ENCODE measurements at places on chromosomes 2 and 18. TPM values are rescaled to one million over a fixed set of nuclear protein-coding genes. Genes with fewer than 3 reads are reported as not detected.
A peak's percentile ranks its signal among the peaks of the same experiment; 100 is the strongest.

DNA sequence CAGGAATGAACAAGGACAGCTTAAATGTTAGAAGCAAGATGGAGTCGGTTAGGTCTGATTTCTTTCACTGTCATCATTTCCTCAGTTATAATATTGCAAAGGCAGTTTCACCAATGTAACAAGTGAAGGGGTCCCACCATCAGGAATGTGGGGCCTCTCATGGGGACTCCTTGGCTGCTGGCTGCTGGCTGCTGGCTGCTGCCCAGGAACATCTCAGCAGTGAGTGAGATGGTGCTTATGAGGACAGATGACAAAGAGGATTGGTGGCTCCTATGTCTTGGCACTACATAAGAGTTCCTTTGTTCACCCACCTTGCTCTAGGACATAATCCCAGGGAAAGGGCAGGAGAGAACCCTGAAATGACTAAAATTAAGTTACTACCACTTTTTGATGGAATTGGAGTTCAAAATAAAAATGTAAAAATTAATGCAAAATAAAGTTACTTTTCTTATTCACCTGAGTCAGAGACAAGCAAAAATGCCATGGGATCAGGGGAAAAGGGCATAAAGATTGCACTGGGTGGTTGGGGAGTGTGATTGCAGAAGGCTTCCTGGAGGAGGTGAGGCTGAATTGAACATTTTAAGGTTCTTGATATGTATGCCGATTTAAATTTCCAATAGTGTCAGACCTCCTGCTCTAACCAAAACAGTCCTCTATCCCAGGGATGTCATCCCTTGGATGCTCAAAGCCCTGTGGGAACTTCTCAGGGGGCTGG lies 23.4 kb downstream of the TMEM177 start:
- no peak for DNase-seq
- H3K4me3 ChIP-seq: no peak overlapping the region
- H3K27ac ChIP-seq: no peak overlapping the region
- no peaks in the 10 kb centered on the region for H3K36me3 ChIP-seq

DNA sequence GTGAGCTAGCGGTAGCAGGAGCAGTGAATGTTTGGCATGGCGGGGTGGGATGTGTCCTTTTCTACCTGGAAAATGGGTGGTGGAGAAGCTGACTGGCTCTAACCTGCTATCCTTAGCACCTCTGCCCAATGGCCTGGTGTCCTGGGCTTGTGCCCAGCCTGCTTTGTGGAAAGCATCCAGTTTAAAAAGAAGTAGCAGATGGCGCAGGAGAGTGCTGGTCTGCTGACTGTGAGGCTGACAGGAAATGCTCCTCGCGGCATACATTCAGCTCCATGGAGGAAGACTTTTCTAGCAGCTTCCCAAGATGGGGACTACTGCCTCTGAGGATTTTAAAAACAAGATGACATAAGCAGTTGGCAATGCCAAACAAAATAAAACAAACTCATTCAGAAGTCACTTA lies 56.2 kb upstream of the LYPD6B start:
- H3K36me3 ChIP-seq: no peaks in the 10 kb centered on the region
- H3K4me1 ChIP-seq: no peaks in the 10 kb centered on the region
- peaks cover 1% of the 10 kb centered on the region for H3K27me3 ChIP-seq
- no peak for DNase-seq
- H3K27ac ChIP-seq: no peak overlapping the region

Gene TMEM247
- not detected for total RNA-seq

GRCh38 chr2:212914392-212914791 lies 237.0 kb downstream of the IKZF2 start:
- DNase-seq: no peak
- no peaks in the 10 kb centered on the region for H3K36me3 ChIP-seq
- no peak overlapping the region for H3K27ac ChIP-seq
- H3K4me3 ChIP-seq: no peak overlapping the region

DNA sequence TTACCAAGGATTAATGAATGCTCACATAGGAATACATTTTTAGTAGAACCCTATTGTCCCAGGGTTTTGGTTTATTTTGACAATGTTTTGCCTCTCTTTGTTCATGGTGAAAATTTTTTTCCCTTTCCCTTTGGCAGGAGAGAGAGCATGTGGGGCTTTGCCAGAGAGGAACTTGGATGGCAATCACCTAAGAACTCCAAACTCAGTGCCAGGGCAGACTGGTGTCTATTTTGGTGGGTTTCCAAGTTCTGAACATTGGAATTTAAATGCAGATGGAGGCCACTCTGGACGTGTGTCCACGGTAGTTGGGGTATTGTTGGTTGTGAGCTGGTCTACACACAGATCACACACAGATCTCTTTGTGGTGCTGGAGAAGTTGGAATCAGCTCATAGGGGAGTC lies 2091.1 kb upstream of the PIK3C3 start:
- no peaks in the 10 kb centered on the region for H3K36me3 ChIP-seq
- H3K27ac ChIP-seq: no peak overlapping the region
- DNase-seq: no peak
- H3K4me1 ChIP-seq: no peaks in the 10 kb centered on the region
- no peaks in the 10 kb centered on the region for H3K27me3 ChIP-seq

Gene ADAM17
- total RNA-seq: 50.0 TPM

Gene CYP26B1
- total RNA-seq: 12.3 TPM

- peaks cover 85% of the 10 kb centered on the region for H3K4me1 ChIP-seq
- no peaks in the 10 kb centered on the region for H3K36me3 ChIP-seq
- no peaks in the 10 kb centered on the region for H3K27me3 ChIP-seq
- no peak for DNase-seq
- peak overlapping the region; percentile 99 for H3K27ac ChIP-seq
- no peak overlapping the region for H3K4me3 ChIP-seq
These were observed 30.5 kb downstream of the HPCAL1 start for GRCh38 chr2:10333247-10333613.

- H3K4me3 ChIP-seq: no peak overlapping the region
- DNase-seq: no peak
- no peaks in the 10 kb centered on the region for H3K27me3 ChIP-seq
- H3K27ac ChIP-seq: no peak overlapping the region
These were observed 945.7 kb upstream of the LRRTM1 start for GRCh38 chr2:81250270-81250669.

DNA sequence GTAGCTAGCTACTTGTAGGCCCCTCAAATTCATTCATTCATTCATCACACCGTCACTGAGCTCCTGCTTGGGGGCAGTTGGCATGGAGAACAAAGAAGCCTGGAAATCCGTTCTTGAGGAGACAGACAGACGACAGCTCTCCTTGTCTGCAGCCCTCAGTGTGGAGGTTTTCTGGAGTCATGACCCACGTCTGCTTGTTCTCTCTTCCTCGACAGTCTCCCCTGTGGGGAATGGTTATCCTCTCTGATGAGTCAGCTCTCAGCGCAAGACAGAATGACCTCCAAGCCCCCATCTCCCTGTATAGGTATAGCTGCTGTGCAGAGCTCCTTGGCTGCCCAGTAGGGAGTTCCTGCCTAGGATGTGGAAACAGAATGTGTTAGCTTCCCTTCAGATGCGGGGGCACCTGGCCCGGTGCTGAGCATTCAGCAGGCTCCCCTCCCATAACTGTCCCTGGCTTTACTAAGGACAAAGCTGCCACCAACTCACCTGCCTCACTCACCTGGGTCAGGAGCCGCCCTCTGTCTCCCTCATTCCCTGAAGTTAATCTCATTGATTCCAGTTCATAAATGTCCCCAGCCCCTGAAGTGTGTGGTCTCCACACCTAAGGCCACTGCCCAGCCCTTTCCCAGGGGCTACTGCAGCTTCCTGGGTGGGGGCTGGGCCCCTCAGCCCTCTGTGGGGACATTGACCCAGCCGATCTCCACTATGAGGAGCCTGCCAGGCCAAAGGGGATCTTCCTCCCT lies 124.7 kb downstream of the ACKR3 start:
- peaks cover 9% of the 10 kb centered on the region for H3K27me3 ChIP-seq
- no peaks in the 10 kb centered on the region for H3K4me1 ChIP-seq
- H3K36me3 ChIP-seq: no peaks in the 10 kb centered on the region
- H3K4me3 ChIP-seq: no peak overlapping the region
- no peak overlapping the region for H3K27ac ChIP-seq
- DNase-seq: no peak

Gene CXCR4
- 1.1 TPM for total RNA-seq

DNA sequence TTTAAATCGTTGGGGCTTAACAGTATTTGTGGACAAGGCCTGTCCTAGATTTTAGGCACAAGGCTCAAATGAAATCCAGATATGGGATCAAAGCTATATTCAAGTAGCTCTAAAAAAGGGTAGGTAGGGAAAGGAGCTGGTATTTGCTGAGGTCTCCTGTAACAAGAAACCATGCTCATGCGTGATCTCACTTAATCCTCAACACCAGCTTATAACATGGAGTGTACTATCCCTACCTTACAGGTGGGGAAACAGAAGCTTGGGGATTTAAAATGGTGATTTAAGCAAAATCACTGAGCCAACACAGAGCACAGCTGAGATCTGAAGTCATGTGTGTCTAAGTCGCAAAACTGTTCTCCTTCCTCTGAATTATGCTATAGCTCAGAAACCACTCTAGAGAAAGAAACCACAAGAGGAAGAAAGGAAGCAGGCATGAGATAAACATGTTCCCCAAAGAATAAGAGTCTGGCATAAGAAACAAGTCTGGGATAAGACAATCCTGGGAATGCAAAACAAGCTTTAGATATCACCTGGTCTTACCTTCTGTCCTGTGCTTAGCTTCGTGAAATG lies 43.1 kb downstream of the CYRIA start:
- no peak overlapping the region for H3K27ac ChIP-seq
- no peaks in the 10 kb centered on the region for H3K27me3 ChIP-seq
- no peak overlapping the region for H3K4me3 ChIP-seq
- H3K4me1 ChIP-seq: no peaks in the 10 kb centered on the region
- no peaks in the 10 kb centered on the region for H3K36me3 ChIP-seq
- no peak for DNase-seq

- no peak overlapping the region for H3K27ac ChIP-seq
- no peaks in the 10 kb centered on the region for H3K4me1 ChIP-seq
- H3K4me3 ChIP-seq: no peak overlapping the region
- DNase-seq: no peak
These were observed 410.0 kb upstream of the TNP1 start for GRCh38 chr2:217269701-217270484.

DNA sequence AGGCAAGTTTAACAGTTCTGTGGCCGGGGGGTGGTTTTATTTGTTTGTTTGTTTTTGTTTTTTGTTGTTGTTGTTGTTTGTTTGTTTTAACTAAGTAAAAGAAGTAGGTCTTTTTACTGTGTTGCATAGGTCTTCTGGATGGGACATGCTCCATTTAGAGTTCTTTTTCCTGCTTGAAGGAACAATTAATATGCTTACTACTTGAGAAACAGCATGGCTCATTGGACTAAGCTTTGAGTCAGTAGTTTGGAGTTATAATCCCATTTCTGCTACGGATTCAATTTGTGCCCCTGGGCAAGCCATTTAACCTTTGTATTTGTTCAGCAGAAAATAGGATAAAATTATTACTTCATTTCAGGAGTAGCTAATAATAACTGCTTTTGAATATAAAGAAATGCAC lies 8.7 kb upstream of the ACVR2A start:
- no peak overlapping the region for H3K27ac ChIP-seq
- no peaks in the 10 kb centered on the region for H3K4me1 ChIP-seq
- H3K27me3 ChIP-seq: no peaks in the 10 kb centered on the region
- H3K36me3 ChIP-seq: no peaks in the 10 kb centered on the region
- H3K4me3 ChIP-seq: no peak overlapping the region

DNA sequence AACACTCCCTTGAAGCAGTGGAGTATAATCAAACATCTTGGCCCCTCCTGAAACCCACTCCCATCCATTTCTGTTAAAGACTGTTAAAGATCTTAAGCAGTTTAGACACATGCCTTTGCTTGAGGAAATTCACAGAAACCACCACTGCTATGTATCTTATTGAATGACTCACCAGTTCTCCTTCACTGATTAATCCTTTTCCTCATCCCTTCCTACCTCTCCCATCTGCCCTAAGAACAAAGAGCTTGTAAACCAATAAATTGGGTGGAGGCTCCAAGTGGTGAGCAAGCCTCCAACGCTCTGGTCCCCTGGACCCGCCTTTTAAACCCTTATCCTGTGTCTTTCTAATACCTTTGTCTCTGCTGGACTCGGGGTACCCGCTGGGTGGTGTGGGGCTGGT lies 746.1 kb downstream of the LRP1B start:
- no peak overlapping the region for H3K4me3 ChIP-seq
- no peaks in the 10 kb centered on the region for H3K27me3 ChIP-seq
- no peak for DNase-seq
- no peaks in the 10 kb centered on the region for H3K4me1 ChIP-seq

- H3K4me3 ChIP-seq: no peak overlapping the region
- peaks cover 7% of the 10 kb centered on the region for H3K4me1 ChIP-seq
- H3K36me3 ChIP-seq: peaks cover 38% of the 10 kb centered on the region
- no peaks in the 10 kb centered on the region for H3K27me3 ChIP-seq
These were observed 49.9 kb downstream of the UGP2 start for GRCh38 chr2:63891488-63892030.

DNA sequence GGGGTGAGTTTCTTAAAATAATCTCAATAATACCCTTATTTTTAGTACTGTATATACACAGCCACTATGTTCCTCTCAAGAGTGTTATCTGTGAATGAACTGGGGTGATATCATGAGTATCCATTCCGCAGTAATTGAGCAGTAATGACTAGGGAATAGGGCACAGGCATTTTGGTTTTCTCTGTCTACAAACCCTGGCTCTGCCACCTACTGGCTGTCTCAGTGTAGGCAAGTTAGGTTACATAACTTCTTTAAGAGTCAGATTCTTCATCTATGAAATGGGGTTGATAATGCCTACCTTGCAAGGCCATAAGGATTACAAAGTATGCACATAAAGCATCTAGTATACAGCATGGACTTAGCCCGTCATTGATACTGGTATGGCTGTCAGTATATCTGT lies 555.8 kb downstream of the NRXN1 start:
- H3K27ac ChIP-seq: no peak overlapping the region
- H3K27me3 ChIP-seq: no peaks in the 10 kb centered on the region
- no peaks in the 10 kb centered on the region for H3K4me1 ChIP-seq
- no peaks in the 10 kb centered on the region for H3K36me3 ChIP-seq
- no peak for DNase-seq

- no peak for DNase-seq
- H3K4me1 ChIP-seq: no peaks in the 10 kb centered on the region
- H3K27me3 ChIP-seq: no peaks in the 10 kb centered on the region
- H3K27ac ChIP-seq: no peak overlapping the region
- H3K4me3 ChIP-seq: no peak overlapping the region
These were observed 99.2 kb upstream of the VRK2 start for GRCh38 chr2:57947398-57947797.

Gene VIT
- total RNA-seq: 0.77 TPM

DNA sequence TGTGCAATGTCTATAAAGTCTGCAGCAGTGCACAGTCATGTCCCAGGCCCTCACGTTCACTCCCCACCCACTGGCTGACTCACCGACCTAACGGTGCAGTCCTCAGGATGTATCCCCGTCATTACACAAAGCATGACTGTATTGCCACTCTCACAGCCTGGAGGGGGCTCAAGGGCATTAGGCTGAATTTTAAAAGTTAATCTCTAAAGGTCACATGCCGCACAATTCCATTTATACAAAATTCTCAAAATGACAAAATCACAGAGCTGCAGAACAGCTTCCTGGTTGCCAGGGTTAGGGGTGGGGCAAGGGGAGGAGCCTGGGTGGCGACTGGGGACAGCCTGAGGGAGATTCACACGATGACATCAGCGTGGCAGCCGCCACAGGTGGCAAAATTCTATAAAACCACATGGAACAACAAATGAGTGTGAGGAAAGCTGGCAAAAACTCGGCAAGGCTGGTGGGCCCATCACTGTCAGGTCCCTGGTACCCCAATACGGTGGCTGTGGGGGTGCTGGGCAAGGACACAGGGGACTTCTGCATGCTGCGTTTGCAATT lies 97.6 kb downstream of the NDUFA10 start:
- H3K36me3 ChIP-seq: no peaks in the 10 kb centered on the region
- H3K27ac ChIP-seq: no peak overlapping the region
- no peaks in the 10 kb centered on the region for H3K4me1 ChIP-seq
- peaks cover 4% of the 10 kb centered on the region for H3K27me3 ChIP-seq
- H3K4me3 ChIP-seq: peak overlapping the region; percentile 45
- peak; percentile 78 for DNase-seq
